ENCODE measurements at places on chromosomes 2 and 18.

DNA sequence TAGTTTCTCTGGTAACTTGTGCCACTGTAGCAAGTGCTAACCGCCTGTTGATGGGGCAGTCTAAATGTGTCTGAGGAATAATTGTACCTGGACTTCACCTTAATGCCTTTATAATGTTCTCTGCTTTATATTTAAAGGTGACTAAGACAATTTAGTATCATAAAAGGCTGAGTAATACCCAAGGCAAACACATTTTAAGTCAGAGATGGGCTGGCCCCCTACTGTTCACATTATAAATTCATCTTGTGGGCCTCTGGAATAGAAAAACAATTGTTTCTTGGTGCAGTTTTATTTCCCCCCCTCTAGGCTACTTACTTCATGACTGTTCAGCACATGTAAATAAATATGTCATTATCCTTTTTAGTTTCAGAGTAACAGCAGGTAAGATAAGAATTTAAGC lies 559.3 kb upstream of the PIK3C3 start:
- no peak for DNase-seq

GRCh38 chr2:176076796-176077195 lies 7.0 kb downstream of the EVX2 start:
- DNase-seq: no peak

DNA sequence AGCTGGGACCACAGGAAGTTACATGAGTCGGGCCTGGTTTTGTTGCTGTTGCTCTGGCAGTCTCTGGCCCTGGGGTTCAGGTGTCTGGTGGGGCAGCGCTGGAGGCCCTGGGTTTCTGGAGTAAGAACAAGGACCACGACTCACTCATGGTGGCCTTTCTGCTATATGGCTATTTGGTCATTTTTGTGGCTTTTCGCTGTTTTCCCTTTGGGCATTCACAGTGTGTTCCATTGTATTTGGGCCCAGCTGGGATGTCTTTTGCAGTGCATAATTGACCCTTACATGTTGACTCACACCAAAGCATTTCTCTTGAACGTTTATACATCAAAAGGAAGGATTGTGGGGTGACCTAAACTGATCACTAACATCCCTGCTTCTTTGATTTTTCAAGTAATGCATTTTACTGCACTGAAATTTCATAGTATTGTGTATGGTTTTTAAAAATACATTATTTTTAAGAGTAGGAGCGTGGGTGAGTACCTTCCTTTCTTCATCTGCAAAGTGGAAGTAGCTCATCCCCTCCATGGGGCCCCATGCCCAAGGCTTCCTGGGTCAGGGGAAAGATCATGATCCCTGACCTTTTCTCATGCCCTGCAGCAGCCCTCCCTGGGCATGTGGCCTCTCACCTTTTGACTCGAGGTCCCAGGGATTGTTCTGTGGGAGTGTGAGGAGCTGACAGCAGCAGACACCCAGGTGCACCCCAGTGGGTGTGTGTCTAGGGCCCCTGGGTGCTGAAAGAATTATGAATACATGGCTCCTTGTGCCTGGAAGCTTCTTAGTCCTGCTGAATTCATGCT lies 225.5 kb downstream of the AGAP1 start:
- no peak for DNase-seq

DNA sequence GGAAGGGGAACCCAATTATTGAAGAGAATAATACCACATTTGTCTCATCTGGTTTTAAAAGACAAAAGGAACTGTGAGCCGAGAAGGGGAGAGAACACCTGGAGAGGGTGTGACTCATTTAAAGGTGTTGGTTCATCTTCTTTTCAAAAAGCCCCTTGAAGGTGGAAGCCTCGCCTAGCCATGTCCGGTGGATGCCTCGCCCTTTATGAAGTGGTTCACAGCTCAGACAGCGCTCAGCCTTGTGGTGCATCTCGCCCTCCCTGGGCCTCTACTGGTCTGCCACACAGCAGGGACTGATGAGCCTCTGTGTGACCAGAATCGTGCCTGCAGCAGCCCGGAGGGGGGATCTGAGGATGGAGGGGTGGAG lies 290.0 kb upstream of the CXCR4 start:
- DNase-seq: no peak

GRCh38 chr2:164084066-164084465 lies 348.3 kb upstream of the FIGN start:
- DNase-seq: no peak

GRCh38 chr2:17573085-17573803 lies 32.7 kb downstream of the VSNL1 start:
- no peak for DNase-seq

DNA sequence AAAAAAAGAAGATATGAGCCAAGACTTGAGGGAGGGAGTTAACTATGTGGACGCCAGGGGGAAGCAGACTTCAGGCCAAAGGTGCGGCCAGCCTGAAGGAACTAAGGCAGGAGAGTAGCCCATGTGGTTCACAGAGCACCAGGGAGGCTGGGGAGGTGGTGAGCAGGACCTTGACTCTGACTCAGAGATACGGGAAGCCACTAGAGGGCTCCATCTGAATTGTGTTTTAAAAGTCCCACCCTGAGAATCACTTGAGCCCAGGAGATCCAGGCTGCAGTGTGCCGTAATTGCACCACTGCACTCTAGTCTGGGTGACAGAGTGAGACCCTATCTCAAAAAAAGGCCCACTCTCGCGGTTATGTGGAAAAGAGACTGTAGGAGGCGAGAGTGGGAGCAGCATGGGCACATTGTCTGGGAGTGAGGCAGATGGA lies 12.3 kb downstream of the CEP192 start:
- DNase-seq: no peak

GRCh38 chr2:207896525-207897285 lies 127.0 kb upstream of the FZD5 start:
- no peak for DNase-seq

- DNase-seq: no peak
Observed at GRCh38 chr2:101089942-101090799, 61.0 kb downstream of the TBC1D8 start.

- peak; percentile 36 for DNase-seq
Observed at GRCh38 chr2:158586491-158586890, 129.7 kb downstream of the PKP4 start.

DNA sequence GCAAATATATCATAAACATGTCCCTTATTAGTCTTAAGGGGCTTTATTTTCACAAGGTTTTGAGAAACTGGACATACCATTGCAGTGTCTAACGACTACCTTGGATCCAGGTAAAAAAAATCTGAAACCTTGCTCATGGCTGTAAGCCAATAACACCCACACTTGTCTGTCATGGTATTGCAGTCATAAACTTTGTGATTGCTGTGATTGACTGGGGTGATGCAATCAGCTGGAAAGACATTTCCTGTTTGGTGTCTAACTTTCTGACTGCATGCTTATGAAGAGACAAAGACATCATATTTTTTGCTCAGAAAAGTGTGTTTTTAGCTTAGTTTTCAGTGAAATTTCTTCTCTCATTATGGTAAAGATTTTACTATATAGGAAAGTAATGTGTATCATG lies 635.0 kb downstream of the TSN start:
- DNase-seq: no peak

- DNase-seq: no peak
Observed at GRCh38 chr2:12240206-12240605, 476.5 kb upstream of the TRIB2 start.

- DNase-seq: no peak
Observed at GRCh38 chr2:201532686-201533304, 81.3 kb downstream of the STRADB start.

- no peak for DNase-seq
Observed at GRCh38 chr18:10047237-10047636, 133.4 kb downstream of the VAPA start.

- no peak for DNase-seq
Observed at GRCh38 chr2:128599700-128600099, 281.0 kb upstream of the HS6ST1 start.

GRCh38 chr2:212911011-212911410 lies 240.4 kb downstream of the IKZF2 start:
- DNase-seq: no peak

- DNase-seq: no peak
Observed at GRCh38 chr18:66894851-66895250, 291.0 kb upstream of the CDH19 start.

DNA sequence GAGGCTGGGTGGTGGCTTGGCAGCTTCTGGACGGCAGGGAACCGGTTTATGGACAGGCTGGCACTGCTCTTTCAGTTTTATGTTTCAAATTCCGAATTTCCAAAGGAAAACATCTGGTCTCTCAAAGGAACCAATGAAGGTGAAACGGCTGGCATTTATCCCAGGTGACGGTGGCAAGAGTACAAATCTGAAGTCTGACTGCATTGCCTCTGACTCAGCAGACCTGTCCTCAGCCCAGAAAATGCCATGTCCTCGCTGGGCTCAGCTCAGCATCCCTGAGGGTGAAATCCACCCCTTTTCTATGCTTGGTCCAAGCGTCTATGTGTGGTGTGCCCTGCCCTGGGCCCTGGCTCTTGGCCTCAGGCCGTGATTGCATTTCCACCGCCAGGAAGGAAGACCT lies 38.1 kb downstream of the NAPG start:
- DNase-seq: no peak

DNA sequence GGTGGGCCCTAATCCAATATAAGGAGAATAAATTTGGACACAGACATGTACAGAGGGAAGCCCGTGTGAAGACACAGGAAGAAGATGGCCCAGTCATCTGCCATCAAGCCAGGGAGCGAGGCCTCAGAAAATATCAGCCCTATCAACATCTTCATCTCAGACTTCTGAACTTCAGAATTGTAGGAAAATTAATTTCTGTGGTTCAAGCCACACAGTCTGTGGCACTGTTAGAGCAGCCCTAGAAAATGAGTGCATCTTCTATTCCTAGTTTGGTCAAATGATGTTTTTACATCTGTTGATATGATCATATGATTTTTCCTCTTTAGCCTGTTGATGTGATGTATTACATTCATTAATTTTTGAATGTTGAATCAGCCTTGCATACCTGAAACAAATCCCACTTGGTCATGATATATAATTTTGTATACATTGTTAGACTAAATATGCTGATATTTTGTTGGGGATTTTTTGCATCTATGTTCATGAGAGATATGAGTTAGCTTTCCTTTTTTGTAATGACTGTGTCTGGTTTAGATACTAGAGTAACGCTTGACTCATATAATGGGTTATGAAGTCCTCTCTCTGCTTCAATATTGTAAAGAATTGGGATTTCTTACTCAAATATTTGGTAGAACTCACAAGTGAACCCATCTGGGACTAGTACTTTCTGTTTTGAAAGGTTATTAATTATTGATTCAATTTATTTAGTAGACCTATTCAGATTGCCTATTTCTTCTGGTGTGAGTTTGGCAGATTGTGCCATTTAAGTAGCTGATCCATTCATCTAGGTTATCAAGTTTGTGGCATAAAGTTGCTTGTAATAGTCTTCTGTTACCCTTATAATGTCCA lies 451.4 kb downstream of the EIPR1 start:
- no peak for DNase-seq

DNA sequence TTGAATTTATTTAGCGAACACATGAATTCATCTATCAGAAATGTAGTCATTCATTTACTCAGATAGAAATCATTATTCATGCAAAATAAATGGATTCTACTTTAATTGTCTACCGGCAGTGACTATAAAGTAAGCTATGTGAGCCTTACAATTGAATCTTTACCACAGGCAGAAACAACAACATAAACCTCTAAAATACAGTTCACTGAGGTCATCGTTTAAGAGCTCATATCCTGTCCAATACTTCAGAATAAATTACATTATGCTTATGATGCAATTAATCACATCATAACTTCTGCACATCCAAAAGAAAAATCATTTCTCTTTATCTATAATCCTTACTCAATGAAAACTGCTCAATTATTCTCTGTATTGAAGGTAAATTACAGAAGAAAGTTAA lies 244.7 kb downstream of the HNMT start:
- DNase-seq: no peak

DNA sequence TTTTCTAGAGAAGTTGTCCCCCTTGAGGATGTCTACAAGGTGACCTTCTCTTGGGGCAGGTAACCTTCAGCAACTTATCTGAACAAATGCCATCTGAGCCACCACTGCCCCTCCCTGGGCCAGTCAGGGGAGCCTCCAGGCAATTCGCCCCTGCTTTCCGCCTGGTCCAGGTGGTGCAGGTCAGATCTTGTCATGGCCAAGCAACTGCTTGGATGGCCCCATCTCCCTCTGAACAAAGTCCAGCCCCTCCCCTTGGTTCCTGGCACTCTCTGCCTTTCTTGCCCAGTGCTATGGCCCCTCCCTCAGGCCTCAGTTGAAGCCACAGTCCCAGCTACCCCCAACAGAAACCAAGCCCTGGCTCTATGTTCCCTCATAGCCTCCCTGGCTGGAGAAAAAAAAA lies 138.7 kb downstream of the ALPK2 start:
- no peak for DNase-seq

DNA sequence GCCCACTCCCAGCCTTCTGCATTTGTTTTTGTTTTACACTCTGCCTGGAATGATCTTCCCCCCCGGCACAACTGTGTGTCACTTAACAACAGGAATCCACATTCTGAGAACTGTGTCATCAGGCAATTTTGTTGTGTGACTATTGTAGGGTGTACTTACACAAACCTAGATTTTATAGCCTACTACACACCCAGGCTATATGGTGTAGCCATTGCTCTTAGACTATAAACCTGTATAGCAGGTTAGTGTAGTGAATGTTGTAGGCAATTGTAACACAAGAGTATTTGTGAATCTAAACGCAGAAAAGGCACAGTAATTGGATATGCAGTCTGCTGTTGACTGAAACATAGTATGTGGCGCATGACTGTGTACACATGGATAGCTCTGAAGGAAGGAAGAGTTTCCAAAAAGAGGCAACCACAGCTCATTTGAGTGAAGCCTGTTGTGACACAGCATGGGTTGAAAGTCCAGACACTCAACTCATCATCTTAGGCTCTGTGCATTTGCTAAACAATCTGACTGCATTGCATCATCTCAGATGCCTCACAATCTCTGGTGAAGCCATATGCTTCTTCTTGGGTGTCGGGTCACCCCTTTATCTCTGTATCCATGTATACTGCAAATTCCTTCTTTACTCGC lies 506.6 kb upstream of the SPHKAP start:
- DNase-seq: no peak

- no peak for DNase-seq
Observed at GRCh38 chr2:9076755-9077154, 73.3 kb upstream of the MBOAT2 start.

GRCh38 chr2:170500770-170501169 lies 214.4 kb upstream of the SP5 start:
- no peak for DNase-seq

- no peak for DNase-seq
Observed at GRCh38 chr18:11987527-11987926, 6.2 kb downstream of the IMPA2 start.

DNA sequence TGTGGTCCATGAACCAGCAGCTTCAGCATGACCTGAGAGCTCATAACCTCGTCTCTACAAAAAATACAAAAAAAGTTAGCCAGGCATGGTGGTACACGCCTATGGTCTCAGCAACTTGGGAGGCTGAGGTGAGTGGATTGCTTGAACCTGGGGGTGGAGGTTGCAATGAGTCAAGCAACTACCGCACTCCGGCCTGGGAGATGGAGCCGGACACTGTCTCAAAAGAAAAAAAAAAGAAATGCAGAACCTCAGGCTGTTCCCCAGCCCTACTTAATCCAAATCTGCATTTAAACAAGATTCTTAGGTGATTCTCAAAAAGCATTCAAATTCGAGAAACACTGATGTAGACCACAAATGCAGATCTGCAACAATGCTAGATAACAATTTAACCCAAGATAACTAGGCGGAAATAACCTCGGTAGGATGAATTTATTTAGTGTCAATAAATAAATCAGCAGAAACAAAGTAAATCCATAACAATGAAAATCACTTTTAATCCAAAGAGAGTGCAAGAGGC lies 203.5 kb downstream of the SP3 start:
- DNase-seq: no peak

GRCh38 chr2:30255466-30256408 lies 24.4 kb downstream of the LBH start:
- no peak for DNase-seq
